Muscle of leg (tissue), 16 donors: ENCODE measurements at places on chromosomes 2 and 18.

GRCh38 chr2:85248773-85249509 is 78.8 kb downstream of the TGOLN2 start:
- DNase-seq: peak; percentile 91

DNA sequence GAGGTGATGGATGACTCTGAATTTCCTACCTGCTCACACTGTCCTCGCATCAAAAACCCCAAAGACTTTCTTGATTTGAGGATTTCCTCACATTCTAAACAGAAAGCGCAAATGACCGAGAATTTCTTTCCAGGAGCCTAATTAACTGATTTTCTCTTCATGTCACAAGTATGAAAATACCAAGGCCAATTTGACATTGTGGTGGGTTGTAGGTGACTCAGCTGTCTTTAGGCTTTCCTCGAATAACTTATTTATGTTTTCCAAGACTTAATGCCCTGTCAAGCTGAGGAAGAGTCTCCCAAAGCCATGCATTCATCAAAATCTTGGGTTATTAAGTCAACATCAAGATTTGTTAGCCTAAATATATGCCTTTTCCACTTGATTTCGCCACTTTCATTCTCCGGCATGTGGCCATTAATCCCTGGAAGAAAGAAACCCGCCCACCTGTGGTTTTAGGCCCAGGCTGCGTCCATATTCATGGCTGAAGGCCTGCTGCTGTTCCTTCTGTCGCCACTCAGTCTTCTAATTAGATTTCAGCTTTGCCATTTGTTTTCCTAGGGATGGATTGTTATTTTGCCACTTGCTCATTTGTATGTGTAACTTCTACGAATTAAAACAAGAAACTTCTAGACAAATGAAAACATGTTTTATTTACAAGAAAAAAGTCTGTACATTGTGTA is 84.9 kb downstream of the ST6GAL2 start:
- DNase-seq: no peak

GRCh38 chr2:14530506-14530905 is 102.0 kb upstream of the LRATD1 start:
- DNase-seq: no peak

- DNase-seq: no peak
Measured at GRCh38 chr2:238338710-238339394, 18.5 kb downstream of the TRAF3IP1 start.

DNA sequence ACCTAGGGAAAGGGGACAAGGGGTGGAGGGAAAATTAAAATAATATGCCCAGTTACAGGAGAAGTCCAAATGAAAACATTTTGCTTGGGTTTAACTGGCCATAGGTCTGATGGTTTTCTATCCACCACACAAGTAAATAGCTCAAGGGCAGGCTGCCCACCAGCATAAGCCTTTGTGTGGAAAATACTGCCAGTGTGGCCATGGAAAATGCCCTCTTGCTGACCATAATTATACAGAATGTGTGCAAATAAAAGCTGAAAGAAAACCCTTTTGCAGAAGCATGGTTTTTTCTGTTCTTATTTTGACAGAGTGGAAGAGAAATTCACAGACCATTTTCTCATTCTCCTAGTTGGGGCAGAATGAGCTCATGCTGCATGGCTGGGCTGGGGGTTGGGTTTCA is 111.3 kb upstream of the SIX2 start:
- DNase-seq: no peak

DNA sequence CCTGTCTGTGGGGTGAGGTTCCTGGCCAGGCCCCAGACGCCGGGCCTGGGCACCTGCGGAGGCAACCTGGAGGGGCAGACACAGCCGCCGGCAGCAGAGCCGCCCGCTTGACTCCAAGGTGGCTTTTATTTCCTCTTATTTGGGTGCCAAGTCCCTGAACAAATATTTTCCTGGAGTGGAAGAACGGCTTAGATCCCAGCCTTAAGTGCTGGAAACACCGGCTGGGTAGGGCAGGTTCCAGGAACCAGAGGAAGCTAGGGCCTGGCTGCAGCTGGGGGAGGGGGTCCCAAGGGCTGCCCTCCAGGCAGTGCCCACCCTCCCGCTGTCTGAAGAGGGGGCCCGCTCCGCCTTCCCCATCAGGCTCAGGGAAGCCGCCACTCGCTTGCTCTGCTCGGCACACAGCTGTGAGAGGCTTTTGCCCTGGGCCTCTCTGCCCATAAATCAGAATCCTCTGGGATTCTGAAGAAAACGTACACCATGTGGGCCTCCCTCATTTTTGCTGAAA is 28.2 kb downstream of the SDC1 start:
- peak; percentile 70 for DNase-seq

DNA sequence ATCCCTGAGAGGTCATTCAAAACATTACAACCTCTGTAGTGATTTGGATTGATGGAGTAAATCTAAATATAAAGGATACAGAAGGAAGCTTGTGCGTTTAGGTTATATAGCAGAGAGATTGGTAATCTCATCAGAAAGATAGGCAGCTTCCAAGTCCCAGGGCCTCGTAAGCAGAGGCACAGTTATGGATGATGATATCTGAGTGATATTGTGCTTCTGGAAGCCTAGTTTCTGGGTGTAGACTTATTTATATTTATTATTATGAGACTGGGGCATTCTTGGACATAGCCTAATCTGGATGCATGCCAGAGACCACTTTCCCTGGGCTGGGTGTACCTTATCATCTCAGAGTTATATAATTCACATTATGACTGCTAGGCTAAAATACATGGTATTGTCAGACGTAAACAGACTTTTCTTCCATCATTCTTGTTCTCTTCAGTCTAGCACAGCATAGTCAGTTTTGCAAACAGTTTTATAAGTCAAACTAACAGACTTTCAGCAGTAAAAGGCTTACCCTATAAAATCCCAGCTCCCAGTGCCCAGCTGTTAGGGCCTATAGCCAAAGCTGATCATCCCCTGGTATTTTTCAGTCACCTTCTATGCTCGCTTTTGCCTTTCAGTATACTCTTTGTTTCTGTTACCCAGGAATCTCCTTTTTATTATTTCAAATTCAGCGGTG is 47.9 kb downstream of the RAB3GAP1 start:
- DNase-seq: peak; percentile 11

GRCh38 chr2:135256531-135257260 is 204.6 kb downstream of the RAB3GAP1 start:
- no peak for DNase-seq

DNA sequence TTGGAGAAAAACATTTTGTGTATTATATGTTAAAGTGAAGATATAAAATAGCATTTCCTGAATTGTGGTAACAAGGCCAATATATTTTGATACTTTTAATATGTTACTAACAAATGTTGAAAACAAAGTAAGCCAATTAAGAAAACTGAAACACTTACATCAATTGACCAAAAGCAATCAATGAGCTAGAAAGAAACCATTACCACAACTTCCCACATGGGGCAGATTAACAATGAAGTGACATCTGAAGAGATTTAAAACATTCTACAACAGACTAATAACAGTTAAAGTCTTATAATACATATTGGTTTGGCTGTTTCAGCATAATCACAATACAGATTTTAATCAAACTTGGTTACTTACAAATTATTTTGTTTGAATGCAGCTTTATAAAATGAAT is 282.4 kb upstream of the NETO1 start:
- DNase-seq: no peak

DNA sequence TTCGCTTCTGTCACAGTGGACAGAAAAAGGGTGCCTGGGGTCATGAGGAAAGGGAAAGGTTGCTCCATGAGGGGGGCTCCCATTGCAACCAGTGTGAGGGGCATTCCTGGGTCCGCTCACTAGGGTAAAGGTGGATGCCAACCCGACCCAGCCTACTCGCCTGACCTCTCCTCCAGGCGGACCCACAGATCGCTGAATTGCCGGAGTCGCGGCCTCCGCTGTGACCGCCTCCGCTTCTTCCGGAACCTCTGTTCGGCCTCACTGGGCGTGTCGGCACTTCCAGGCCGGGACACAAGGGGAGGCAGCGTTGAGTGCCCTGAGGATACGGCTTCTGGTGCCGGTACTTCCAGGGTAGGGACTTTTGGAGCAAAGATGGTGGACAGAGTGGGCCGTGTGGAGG is 57.1 kb downstream of the TRABD2A start:
- no peak for DNase-seq

GRCh38 chr2:227592694-227593387 is 5.9 kb upstream of the SCYGR2 start:
- no peak for DNase-seq

GRCh38 chr2:237348281-237348865 is 65.6 kb downstream of the COL6A3 start:
- no peak for DNase-seq

GRCh38 chr18:1916869-1917523 is 654.3 kb downstream of the METTL4 start:
- no peak for DNase-seq

- DNase-seq: no peak
Measured at GRCh38 chr18:46315161-46315560, 211.0 kb downstream of the HAUS1 start.

DNA sequence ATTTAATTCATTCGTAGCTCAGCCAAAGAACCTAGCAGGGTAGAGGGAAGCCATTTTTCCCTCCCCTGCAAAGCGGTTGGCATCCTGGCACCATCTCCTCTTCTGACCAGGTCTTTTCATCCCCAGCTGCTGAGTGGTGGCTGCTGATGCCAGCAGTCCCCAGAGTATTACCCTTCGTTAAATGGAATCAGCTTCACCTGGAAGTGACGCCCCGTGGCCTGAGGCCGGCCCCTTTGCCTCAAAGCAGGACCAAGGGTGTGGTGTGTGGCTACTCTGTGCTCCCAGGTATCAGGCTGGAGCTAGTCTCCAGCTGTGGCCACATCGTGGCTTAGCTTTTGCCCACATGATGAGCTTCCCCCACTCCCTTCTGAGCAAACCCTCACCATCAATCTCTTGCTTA is 12.3 kb upstream of the SP100 start:
- no peak for DNase-seq

- DNase-seq: no peak
Measured at GRCh38 chr2:184463102-184463865, 135.0 kb upstream of the ZNF804A start.

- peak; percentile 79 for DNase-seq
Measured at GRCh38 chr2:237723602-237724001, 75.0 kb upstream of the RBM44 start.

- peak; percentile 67 for DNase-seq
Measured at GRCh38 chr18:27750014-27750413, 426.9 kb downstream of the CDH2 start.

DNA sequence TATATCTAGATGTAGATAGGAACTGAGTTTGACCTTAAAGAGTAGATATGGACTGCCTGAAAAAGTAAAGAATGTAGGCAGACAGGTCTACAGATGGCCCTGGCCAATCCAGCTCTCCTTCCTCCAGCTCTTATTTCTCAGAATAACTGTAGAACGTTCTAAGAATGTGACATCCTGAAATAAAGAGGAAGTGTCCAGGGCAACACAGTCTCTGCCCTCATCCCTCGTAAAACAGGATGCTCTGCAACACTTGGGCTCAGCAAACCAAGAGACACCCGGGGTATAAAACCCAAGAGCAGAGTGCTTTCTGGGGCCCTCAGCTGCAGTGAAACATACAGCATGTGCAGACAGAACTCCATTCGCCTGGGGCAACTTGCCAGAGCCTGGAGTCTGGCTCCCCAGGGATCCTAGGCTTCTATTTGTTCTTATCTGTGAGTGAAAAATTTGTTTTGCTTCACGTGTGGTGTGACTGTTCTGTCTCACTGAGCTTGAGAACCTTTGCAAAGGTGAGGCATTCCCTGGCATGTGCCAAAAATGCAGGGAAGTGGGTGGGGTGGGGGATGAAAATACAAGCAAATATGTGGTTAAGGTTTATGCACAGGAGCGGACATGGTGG is 401.0 kb downstream of the SETBP1 start:
- DNase-seq: no peak

DNA sequence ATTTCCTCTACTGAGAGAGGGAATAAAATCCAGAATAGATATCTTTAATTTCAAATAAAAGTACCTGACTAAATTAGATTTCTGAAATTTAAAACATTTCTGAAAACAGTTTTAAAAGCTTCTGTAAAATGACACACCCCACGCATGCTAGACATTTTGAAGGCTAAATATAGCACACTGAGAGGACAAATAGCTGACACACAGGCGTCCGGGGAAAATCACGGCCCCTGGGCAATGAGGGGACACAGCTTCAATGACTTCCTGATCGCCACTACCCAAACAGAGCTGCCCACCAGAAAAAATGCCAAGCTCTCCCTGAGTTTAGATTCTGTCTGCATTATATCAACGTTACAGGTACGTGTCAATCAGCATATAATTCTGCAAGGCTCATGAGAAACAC is 10.9 kb downstream of the TBC1D8 start:
- no peak for DNase-seq

- peak; percentile 37 for DNase-seq
Measured at GRCh38 chr2:144924827-144925226, 404.9 kb upstream of the ZEB2 start.

- DNase-seq: peak; percentile 82
Measured at GRCh38 chr2:194718881-194719280, 938.1 kb upstream of the SLC39A10 start.

DNA sequence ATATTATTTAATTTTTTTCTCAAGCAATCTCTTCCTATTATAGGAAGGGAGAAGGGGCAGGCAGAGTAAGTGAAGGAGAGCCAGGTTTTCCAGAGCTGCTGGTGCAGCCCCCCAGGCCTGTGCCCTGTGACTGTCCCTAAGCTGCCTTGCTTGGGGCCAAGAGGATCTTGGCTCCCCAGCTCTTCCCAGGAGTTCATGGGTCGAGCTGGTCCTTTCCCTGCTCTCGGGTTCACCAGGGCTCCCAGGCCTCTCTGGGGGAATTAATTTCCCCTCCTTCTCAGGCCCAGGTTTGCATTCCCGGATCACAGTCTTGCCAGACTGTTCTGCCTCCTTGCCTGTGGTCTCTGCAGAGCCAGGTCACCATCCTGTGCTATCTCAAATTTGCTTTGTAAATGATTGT is 12.7 kb upstream of the TMEM131 start:
- DNase-seq: no peak

DNA sequence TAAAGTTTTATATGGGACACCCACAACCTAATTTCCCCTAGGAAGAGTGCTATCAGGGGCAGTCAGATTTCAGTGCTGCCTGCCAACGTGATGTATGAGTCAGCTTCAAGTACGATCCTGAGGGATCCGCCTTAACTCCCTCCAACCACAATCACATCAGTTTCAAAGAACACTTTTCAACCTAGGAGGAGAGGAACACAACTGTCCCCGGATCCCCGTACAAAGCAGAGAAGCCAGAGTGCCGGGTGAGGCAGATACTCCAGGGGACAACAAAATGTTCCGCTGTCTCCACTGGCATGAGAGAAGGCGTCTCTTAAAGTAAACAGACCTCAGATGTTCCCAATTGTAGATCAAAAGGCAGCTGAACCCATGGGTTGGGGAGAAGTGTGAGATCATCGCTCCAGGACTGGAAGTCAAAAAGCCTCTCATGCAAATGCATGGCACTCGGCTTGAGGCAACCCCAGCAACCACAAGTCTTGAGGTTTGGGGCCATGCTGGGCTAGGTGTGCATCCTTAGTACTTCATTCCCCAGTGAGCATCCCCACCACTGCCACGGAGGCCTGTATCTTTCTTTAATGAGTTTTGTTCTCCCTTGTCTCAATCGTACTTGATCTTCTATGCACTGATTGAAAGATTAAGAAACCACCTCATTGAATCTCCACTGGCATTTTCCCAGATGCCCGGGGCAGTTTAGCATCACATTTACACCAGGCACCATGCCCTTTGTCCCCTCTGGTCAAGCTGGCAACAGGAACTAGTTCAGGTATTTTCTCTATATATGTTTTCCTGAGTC is 91.0 kb upstream of the CCBE1 start:
- DNase-seq: no peak
